BJ (cell line): ENCODE measurements at places on chromosomes 16 and 17.
A peak's percentile ranks its signal among the peaks of the same experiment; 100 is the strongest.

- DNase-seq: no peak
These were observed 1.6 kb downstream of the MRM1 start for GRCh38 chr17:36602924-36603384.

DNA sequence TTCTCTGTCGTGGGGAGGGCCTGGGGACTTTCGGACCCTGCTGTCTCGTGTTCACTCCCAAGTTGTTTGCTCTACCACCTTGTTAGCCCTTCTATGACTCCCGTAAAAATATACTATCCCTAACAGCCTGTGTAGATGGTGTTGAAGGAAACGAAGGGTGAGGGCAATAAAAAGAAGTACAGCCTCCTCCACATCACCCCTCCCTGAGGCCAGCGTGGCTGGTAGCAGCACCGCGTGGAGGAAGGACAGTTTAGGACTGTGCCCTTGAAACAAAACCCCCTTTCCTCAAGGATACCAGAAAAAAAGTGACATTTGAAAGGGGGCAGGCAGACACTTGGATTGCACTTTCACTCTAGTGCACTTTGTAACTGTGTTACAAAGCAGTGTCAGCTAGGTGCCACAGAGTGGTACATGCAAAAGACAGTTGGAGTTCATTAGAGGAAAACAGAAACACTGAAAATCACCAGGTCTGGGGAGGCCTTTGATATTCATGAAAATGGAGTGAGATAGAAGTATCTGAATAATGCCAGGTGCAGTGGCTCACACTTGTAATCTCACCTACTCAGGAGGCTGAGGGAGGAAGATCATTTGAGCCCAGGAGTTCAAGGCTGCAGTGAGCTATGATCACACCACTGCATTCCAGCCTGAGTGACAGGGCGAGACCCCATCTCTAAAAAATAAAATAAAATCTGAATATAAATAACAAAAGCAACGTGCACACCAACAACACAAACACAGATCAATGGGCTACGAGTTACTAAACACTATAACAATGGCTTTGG lies 53.8 kb downstream of the TBX4 start:
- DNase-seq: no peak

GRCh38 chr17:36533935-36534839 lies 481 bp downstream of the MYO19 start:
- peak; percentile 11 for DNase-seq

DNA sequence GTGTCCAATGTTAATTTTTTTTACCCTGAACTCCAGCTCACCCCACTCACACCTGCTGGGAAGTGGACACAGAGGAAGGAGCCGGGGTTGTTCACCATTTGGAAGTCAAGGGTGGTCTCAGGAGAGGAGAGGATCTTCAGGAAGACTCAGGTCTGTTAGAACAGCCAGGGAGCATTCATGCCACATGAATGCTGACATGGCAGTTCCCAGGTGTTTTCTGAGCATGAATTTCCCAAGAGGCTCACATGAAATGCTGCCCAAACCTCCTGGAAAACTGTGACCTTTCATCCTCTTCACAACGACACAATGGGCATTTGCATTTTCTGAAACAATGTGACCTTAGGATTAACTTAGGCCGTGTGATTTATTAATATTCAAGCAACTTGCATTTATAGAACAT lies 2409.2 kb downstream of the TP53TG3F start:
- no peak for DNase-seq
